Neural cell (in vitro differentiated cells): ENCODE measurements at places on chromosomes 16 and 17. TPM values are rescaled to one million over a fixed set of nuclear protein-coding genes. Genes with fewer than 3 reads are reported as not detected.

Gene NTN1
- polyA plus RNA-seq = 16.2 and 18.1 TPM in 2 replicates

Gene DNAI2
- polyA plus RNA-seq = not detected in 2 replicates

Gene C17orf78
- polyA plus RNA-seq = not detected in 2 replicates

Gene CACNA1H
- polyA plus RNA-seq = 27.7 and 35.7 TPM in 2 replicates

Gene BAHCC1
- 12.4 and 14.2 TPM in 2 replicates for polyA plus RNA-seq

Gene TMEM101
- polyA plus RNA-seq = 59.3 and 62.9 TPM in 2 replicates

Gene EPX
- not detected in 2 replicates for polyA plus RNA-seq
